Islet precursor cell (in vitro differentiated cells): ENCODE measurements at places on chromosomes 5 and 9.

DNA sequence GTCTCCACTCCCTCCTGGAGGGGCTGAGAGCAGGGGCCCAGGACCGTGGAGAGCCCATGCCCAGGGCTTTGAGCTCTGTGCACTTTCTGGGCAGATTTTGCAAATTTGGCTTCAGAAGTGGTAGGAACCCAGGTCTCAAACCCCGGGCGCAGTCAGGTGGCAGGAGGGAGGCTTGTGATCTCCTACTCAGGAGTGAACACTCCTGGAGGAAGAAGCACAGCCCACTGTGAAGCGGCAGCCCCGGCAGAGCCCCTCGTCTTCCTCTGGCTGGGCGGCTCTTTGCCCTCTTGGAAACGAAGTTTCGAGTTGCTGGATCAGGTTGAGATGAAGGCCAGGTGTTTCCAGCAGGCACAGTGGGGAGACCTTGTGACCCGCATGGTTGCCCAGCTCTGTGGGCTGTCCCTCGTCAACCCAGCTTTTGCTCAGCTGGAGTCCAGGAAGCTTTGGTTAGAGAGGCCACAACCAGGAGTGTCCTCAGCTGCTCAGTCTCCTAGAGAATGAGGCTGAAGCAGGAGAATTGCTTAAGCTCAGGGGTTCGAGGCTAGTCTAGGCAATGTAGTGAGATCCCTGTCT lies 48.5 kb downstream of the WNK2 start:
- DNase-seq, result no peak

GRCh38 chr5:7759257-7759871 lies 91.6 kb downstream of the CFAP90 start:
- no peak for DNase-seq

- no peak for DNase-seq
Measured at GRCh38 chr9:98665501-98665900, 43.2 kb downstream of the GABBR2 start.

- DNase-seq, result peak; percentile 79
Measured at GRCh38 chr5:59562756-59563389, 330.7 kb downstream of the PDE4D start.

- DNase-seq, result no peak
Measured at GRCh38 chr5:38853753-38854470, 8.1 kb downstream of the OSMR start.

GRCh38 chr5:150778517-150779396 lies at the start of gene SMIM3:
Gene SMIM3 (plus strand): TSS chr5:150778757. CDS start chr5:150795441, 16,684 bp downstream.
- DNase-seq, result peak; percentile 93

GRCh38 chr5:156399323-156399722 lies 72.4 kb downstream of the SGCD start:
- DNase-seq, result no peak

DNA sequence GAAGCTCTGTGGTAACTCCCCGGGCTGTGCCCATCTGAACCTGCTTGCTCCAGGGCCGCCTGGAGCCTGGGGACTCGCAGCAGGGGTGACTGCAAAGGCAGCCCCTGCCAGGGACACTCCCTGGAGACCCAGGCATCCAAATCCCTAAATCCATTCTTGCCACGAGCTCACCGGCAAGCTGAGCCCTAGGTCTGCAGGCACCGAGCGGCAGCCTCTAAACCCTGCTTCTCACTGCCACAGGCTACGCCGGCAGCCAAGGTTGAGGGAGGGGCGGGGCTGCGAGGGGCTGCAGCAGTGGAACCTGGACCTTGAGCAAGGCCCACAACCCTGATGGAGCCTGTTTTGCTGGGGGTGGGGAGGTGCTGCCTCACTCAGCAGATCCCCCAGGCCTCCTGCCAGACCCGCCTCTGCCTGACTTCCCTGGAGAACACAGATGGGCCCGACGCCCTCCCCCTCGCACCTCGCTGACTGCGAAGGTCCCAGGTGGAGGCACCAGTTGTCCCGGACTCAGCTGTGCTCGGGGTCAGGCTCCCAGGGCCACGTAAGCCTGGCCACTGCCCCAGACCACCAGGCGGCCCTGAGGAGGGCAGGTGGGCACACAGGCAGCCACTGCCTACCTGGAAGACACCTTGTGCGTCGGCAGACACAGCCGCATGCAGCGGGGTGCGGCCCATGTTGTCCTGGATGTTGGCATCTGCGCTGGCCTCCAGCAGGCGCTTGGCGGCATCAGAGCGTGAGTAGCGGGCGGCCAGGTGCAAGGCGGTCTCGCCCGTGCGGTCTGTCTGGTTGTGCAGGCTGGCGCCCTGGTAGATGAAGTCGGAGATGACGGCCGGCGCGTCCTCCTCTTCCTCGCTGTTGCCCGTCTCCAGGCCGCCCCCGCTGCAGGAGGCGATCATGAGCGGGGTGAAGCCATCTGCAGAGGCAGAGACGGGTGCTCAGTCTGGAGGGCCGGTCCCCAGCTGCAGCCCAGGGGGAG lies 17.4 kb upstream of the SEC16A start:
- DNase-seq, result no peak

DNA sequence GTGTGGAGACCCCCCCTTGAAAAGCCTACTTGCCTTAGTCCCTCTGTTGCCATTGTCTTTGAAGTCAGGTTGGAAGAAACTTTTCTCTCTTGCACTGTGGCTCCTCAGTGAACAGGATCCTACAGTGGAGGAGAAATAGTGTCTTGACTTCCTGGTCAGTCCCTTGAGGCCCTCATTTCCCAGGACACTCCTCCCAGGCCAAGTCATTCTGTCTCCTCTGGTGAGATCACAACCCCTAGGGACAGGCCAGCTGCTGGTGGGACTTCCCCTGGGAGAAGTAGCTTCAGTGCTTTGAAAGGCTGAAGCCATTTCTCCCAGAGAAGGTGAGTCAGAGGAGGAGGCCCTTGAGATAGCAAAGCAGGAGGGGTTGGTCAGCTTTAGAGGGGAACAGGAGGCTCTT lies 10.1 kb upstream of the GRIA1 start:
- no peak for DNase-seq

DNA sequence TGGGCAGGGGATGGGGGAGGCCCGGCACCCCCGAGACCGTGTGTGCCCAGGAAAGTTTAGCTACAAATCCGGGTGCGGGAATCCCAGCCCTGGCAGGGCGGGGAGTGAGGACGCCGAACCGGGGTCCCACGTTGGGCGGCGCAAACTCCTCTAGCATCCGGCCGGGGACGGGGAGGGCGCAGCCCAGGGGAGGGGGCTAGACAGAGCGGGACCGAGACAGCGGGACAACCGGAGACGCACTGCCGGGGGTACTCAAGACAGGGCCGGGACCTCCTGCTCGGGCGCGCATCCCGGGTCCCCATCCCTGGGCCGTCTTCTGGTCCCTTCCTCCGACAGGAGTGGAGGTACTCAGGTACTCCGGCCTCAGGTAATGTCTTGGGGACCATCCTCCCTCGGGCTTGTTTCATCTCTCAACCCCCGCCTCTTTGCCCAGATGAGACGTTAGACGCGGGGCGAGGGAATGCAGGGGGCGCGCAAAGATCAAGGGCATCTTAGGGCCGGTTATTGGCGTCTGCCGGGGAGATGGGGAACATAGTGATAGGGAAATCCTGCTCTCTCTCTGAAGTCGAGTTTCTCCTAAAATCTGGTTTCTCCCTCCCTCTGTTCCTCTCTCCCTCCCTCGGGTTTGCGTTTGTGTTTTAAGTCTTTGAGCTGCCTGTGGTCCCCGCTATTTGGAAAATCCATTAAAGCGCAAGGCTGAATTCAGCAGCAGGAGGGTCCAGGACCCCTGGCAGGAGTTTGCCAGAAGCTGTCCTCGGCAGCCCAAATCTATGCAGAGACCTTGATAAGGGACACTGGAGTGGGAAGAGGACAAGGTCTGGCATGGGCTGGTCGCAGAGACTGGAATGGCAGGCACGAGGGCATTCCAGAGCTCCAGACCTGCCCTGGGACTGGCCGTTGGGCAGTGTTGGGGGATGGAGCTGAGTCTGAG lies 815 bp downstream of the PDZD2 start:
- peak; percentile 79 for DNase-seq

GRCh38 chr9:76419782-76420380 lies 25.7 kb upstream of the RFK start:
- DNase-seq, result no peak

DNA sequence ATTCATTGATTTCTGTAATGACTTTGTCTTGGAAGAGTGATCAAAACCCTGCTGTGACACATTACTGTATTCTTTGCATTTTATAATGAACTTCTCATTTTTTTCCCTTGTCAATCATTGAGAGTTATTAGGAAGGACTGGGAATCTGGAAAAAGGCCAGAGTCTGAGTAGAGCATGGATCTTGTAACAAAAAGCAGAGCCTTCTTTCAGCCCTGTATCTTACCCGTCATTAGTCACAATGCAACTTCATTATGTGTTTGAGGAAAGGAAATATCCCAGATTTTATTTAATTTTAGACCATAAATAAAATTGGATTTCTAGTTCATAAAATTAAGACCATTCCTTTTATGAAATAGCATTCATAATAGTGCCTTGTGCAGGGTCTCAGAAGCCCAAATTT lies 131.4 kb downstream of the ARHGEF28 start:
- DNase-seq, result no peak

- DNase-seq, result peak; percentile 54
Measured at GRCh38 chr9:100196215-100196614, 97.2 kb downstream of the INVS start.

DNA sequence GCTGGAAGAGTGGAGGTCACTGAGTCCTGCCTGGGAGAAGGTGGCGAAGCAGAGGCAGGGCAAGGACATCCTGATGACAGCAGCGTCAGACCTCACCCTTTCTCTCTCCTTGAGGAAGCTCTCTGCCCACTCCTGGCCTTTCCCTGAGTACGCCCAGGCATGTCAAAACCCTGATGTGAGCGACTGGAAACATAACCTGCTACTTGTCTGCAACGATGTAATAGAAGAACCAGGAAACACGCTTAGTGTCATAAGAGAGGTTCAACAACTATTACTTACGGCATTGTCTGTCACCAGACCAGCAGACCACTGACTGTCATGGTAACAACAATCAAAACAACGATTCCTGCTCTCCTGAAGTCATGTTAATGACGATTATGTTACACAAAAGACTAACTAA lies 152.4 kb downstream of the ACTL7B start:
- DNase-seq, result no peak

- DNase-seq, result peak; percentile 86
Measured at GRCh38 chr9:88991066-88992034, at the start of gene S1PR3. Gene S1PR3 (plus strand): TSS chr9:88991468. CDS start chr9:89001201, 9,733 bp downstream.

GRCh38 chr5:30392897-30393296 lies 800.6 kb upstream of the CDH6 start:
- DNase-seq, result no peak

GRCh38 chr9:117887383-117887782 lies 183.2 kb downstream of the TLR4 start:
- no peak for DNase-seq

GRCh38 chr9:11159318-11159862 lies 546.6 kb upstream of the PTPRD start:
- DNase-seq, result no peak

DNA sequence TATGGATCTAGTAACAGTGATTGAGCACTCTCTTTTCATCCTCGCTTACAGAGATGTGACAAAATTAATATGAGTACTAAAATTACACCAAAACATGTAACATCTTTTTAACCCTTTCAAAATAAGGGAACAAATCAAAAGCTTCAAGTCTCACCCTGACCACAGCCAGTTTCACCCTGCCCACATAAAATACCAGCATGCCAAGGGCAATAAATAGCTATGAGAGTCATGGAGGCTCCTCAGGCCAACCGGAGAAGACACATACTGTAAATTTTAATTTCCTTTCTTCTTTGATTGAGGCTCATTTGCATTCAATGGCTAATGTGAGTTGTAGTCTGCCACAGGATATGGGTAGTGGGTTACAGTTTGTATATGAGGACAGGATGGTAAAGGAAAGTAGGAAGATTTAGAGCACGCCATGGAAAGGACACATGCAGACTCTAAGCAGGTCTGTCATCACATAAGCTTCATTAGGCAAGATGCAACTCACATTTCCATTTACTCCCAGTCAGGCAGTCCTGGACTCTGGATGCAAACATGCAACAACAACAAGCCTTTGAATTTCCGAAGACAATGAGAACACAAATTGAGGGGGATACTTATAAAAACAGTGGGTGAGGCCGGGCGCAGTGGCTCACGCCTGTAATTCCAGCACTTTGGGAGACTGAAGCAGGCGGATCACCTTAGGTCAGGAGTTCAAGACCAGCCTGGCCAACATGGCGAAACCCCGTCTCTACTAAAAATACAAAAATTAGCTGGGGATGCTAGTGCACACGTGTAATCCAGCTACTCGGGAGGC lies 11.3 kb downstream of the IL4 start:
- no peak for DNase-seq
